Activated CD8-positive, alpha-beta memory T cell treated with anti-CD3 and anti-CD28 coated beads, Interleukin-2, amount 50 U/mL, for 4 hours (primary cell): ENCODE measurements at places on chromosomes 3 and 15.

GRCh38 chr3:122660297-122660974 lies 20.2 kb upstream of the PARP14 start:
- no peak for DNase-seq

DNA sequence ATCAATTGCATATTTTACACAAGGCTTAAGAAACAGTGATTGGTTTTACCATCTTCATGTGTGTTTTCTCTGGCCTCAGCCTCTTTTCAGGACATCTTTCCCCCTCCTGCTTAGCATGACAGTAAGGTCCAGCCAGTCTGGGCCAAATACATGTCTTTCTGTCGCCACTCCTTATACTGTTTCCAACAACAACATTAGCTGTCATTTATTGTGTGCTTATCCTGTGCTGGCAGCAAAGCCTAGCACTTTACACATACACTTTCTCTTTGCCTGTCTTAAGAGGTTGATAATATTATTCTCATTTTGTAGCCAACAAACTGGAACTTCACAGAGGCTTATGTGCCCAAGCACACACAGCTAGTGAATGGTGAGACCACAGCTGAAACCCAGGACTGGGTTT lies 37.8 kb downstream of the B3GALNT1 start:
- DNase-seq: no peak

GRCh38 chr3:8629151-8630021 lies 15.2 kb downstream of the SSUH2 start:
- DNase-seq: no peak

DNA sequence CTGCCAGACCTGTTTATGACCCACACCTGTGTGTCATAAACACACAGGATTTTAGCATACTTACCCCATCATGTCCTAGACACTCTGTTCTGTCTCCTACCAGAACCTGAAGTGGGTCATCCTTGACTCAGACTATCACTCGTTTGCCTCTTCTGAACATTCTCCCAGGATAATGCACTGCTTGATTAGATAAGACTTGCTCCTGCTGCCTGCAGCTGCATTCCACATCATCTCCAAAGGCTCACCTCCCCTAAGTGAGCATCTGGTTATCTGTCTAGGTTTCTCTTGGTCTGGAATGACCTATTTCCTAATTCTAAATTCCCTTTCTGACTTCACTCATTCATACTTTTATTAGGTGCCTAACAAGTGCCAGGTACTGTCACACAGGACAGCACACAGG lies 332.1 kb downstream of the NTRK3 start:
- DNase-seq: no peak

- DNase-seq: no peak
These were observed 35.6 kb upstream of the TLE3 start for GRCh38 chr15:70133296-70133695.

GRCh38 chr3:158528076-158528674 lies 42.8 kb upstream of the MLF1 start:
- no peak for DNase-seq

DNA sequence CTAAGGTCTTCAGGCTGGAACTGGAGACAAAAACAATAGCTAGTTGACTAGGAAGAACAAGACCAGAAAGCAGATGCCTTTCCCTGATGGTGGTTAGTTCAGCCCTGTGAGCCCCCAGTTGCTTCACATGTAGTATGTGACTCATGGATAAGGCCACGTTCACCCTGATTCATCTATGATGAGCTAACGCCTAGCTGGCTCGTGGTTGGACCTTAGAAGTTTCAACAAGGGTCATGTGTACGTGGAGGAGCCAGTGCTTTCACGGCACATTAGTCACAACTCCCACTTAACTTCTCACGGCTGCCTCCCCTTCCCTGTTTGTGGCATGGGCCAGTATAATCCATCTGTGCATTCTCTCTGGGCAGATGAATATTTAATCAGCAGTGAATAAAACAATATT lies 20.6 kb downstream of the COL8A1 start:
- DNase-seq: no peak

- DNase-seq: no peak
These were observed 2.0 kb upstream of the GALK2 start for GRCh38 chr15:49168016-49168415.

- DNase-seq: no peak
These were observed 150.7 kb downstream of the ADAM10 start for GRCh38 chr15:58598829-58599210.

DNA sequence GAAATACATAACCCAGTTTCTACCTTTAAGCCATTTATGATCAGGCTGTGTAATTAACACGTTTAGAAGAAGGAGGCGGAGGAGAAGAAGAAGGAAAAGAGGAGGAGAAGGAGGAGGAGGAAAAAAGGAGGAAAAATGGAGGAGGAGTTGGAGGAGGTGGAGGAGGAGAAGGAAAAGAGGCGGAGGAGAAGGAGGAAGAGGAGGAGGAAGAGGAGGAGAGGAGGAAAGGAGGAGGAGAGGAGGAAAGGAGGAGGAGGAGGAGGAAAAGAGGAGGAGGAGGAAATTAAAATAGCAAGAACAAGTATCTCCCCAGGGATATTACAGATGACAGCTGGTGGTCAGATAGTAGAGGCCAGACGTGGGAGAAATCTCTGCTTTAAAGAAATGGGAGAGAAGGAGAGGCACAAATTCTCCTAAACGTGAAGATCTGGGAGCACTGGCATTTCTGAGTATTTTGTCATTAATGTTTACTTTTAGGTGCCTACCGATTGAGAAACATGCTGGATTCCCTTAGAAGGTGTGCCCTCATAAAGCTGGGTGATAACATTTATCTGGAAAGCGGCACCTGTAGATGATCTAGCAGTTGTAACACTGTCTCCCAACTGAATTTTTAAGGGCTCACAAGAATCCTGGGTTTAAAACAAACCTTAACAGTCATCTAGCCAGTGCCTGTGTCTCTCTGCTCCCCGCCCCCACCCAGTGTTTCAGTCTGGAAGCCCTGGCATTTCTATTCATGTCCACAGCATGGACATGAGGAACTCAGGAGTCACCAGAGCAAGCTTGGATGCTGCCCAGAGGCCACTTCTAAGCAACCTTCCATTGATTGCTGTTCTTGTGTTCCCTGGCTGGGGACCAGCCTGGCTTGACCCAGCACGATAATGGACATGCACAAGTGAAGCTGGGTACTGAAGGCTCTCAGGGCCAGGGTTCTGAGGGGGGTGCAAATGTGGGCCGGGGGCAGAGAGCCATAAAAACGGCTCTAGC lies 75.2 kb downstream of the CHRNA7 start:
- DNase-seq: no peak

- DNase-seq: no peak
These were observed 119.7 kb downstream of the MCTP2 start for GRCh38 chr15:94351031-94351535.

DNA sequence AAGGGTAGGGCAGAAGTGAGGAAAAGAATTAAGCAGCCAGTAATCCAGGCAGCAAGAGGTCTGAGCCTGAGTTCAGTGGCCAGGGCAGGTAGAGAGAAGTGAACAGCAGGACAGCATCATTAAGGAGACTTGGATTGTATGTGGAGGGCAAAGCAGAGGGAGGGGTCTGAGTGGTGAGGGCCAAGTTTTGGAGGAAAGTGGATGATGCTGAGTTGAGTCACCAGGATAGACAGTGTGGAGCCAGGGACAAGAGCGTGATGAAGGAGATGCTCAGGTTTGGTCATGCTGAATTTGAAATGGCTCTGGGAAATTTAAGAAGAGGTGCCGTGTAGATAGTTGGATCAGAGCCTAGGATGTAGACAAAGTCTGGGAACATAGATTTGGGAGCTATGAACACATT lies 93.1 kb downstream of the ARHGEF26 start:
- no peak for DNase-seq

- no peak for DNase-seq
These were observed 3.0 kb upstream of the XRN1 start for GRCh38 chr3:142450881-142451280.

DNA sequence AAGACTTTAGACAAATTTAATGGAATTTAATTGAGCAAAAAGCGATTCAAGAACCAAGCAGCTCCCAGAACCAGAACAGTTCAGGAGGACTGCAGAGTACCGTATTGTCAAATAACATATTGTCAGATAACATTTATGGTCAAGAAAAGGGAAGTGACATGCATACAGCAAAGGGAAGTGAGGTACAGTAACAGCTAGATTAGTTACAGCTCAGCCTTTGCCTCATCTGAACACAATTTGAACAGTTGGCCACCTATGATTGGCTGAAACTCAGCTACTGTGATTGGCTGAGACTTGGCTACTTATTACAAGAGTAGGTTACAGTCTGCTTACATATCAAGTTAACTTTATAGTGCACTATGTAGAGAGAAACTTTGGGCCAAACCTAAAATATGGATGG lies 21.9 kb downstream of the ZFAND6 start:
- DNase-seq: no peak

GRCh38 chr15:48440084-48440483 lies 108.9 kb downstream of the DUT start:
- DNase-seq: no peak

DNA sequence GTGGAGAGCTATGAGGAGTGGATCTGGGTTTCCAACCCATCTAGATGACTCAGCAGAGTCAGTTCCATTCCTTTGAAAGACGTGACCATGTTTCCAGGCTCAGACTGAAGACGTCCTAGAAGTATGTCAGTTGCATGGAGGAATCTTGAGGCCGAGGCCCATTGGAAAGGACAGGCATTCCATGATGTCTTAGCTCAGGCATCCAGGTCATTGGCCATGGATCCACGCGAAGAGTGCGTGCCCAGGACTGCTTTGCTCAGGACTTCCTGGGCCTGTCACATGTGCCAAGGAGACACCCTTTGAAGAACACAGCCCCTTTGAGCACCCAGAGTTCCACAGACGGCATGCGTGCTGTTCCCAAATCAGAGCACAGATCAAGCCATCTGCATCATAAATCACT lies 92.3 kb upstream of the ADAMTS17 start:
- DNase-seq: no peak

- no peak for DNase-seq
These were observed 70.7 kb upstream of the DPH6 start for GRCh38 chr15:35616498-35617271.

DNA sequence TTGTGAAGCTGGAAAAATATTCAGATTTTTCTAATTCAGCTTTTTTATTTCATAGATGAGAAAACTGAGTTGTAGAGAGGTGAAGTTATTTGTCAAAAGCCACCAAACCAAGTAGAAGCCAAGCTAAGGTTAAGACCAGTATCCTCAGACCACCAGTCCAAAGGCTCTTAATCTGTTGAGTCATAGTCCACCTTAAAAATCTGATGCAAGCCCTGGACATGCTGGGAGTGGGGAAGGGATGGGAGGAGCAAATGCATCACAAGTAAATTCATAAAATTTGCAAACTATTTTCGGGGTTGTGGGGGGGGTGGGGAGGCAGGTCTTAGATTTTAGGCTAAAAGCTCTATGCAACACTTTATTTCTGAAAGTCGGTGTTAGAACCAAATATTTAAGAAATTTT lies 307.7 kb upstream of the SEMA6D start:
- no peak for DNase-seq

DNA sequence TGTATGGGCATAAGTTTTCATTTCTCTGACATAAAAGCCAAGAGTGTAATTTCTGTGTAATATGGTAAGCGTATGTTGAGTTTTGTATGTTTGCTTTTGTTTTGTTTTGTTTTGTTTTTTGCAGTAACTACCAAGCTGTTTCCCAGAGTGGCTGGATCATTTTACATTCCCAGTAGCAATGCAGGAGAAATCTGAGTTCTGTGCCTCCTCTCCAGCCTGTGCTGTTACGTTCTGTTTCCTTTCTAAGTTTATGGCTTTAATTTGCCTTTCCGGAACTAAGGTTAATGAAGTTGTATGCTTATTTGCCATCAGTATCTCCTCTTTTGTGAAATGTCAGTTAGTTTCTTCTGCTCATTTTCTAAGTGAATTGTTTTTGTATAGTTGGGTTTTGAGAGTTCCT lies 307.8 kb downstream of the GABRG3 start:
- DNase-seq: no peak

DNA sequence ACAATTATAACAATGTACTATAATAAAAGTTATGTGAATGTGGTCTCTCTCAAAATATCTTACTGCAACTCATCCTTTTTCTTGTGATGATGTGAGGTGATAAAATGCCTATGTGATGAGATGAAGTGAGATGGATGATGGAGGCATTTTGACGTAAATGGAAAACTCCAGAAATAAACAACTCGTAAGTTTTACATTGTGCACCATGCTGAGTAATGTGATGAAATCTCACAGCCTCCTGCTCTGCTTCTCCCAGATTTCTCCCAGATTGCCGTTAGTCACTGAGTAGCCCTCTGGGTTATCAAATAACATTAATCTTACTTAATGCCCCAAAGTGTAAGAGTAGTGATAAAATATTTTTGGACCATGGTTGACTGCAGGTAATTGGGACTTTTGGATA lies 64.8 kb upstream of the SLCO2A1 start:
- DNase-seq: no peak

- no peak for DNase-seq
These were observed 15.3 kb downstream of the APBA2 start for GRCh38 chr15:28900892-28901586.
